ENCODE measurements at places on chromosomes 6 and 20.
A peak's percentile ranks its signal among the peaks of the same experiment; 100 is the strongest.

GRCh38 chr20:47466704-47467459 lies 34.8 kb upstream of the NCOA3 start:
- no peak for DNase-seq

GRCh38 chr6:37442416-37443215 lies 9.6 kb downstream of the CMTR1 start:
- DNase-seq: no peak

GRCh38 chr6:163579111-163579879 lies 164.8 kb downstream of the QKI start:
- peak; percentile 28 for DNase-seq

DNA sequence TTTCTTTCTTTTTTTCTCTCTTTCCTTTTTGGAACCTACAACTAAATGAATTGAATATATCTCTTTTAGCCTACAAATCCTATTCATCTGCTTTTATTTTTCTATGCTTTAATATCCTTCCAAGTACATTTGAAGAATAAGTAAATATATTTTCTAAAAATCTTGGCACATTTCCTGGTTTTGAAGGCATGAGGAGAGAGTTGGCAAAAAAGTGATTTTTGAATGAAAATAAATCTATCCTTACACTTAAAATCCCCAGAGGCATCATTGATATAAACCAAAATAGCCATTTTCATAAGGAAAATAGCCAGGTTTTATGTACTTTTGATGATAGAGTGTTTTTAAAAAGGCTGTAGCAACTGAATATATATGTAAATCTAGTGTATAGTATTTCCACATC lies 69.0 kb downstream of the SAMD5 start:
- no peak for DNase-seq

DNA sequence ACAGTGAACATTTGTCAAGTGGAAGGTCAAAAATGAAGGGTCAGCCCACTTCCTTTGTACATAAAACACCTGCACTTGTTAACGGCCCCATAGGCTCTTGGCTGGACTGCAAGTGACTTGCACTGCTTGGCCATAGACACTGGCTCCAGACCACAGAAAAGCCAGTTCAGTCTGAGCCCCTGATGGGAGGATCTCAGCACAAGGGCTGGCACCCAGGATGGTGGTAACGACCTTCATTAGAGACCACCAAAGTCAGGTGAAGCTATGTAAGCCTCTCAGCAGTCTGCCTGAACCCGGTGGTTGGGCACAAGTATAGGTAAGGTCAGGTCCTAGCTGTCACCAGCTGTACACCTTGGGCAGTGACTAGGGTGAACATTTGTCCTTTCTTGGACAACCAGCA lies 16.1 kb downstream of the PLAGL2 start:
- no peak for DNase-seq

GRCh38 chr6:27040244-27041042 lies 207.1 kb upstream of the PRSS16 start:
- no peak for DNase-seq

DNA sequence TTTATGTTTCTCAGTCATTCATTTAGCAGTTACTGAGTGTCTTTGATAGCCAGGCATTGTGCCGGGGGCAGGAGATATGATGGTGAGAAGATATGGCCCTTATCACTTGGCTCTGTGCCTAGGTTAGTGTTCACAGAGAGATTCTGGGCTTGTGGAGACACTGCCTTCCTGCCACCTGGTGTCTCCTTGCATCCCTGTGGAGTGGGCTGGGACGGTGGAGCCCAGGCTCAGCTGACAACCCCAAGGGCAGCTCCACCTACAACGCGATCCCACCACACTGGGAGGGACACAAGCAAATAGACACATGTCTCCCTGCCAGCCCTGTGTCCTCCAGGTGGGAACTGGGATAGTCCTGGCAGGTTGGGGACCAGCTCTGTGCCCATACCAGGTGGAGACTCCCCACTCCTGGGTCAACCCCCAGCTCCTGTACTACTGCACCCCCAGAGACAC lies 30.3 kb upstream of the VEGFA start:
- no peak for DNase-seq

All from fibroblast of mammary gland (primary cell).